Esophagus squamous epithelium (tissue), 5 donors: ENCODE measurements at places on chromosomes 4 and X.
A peak's percentile ranks its signal among the peaks of the same experiment; 100 is the strongest.

GRCh38 chr4:110367156-110367555 is 108.8 kb upstream of the ENPEP start:
- no peaks in the 10 kb centered on the region for H3K4me1 ChIP-seq
- no peaks in the 10 kb centered on the region for H3K27me3 ChIP-seq
- no peak for DNase-seq
- H3K36me3 ChIP-seq, result no peaks in the 10 kb centered on the region

GRCh38 chrX:24498181-24498580 is 33.1 kb downstream of the PDK3 start:
- peaks cover 4% of the 10 kb centered on the region for H3K4me1 ChIP-seq
- H3K27me3 ChIP-seq, result no peaks in the 10 kb centered on the region
- H3K27ac ChIP-seq, result no peak overlapping the region
- no peak for DNase-seq
- no peak overlapping the region for H3K4me3 ChIP-seq

DNA sequence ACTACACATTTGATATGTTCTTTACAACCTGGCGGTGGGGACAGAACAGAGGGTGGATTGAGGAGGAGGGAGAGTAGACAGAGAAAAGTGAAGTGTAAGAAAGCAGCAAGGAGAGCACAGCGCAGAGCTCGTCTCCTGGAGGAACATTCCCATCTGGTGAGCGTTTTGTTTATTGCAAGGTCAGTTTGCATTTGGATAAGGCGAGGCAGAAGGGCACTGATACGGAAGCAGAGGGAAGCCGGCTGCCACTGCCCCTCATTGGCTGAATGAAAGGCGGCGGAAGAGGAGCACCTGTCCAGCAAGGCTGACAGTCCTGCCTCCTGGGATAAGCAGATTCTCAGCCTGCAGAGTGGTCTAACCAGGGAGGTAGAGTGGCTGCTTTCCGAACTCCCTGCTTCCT is 83.2 kb downstream of the GPR143 start:
- no peak overlapping the region for H3K27ac ChIP-seq
- H3K4me3 ChIP-seq, result no peak overlapping the region
- H3K27me3 ChIP-seq, result no peaks in the 10 kb centered on the region
- DNase-seq, result no peak
- H3K36me3 ChIP-seq, result no peaks in the 10 kb centered on the region

DNA sequence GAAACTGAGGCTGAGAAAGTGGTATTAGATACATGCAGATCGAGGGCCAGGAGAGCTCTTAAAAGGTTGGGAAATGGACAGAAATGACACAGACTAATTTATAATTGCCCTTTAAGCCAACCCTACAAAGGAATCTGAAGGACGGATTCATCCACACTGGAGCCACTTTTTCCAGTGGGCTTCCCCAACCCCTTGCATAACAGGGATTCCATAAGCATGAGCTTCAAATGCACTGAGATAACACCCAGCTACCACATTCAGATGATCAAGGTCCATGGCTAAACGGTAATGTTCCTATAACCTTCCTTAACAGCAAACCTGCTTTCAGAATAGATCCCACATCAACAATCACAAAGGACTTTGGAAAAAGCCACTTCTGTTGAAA is 34.2 kb downstream of the PLAC1 start:
- peaks cover 20% of the 10 kb centered on the region for H3K4me1 ChIP-seq
- DNase-seq, result no peak
- H3K4me3 ChIP-seq, result no peak overlapping the region
- H3K36me3 ChIP-seq, result no peaks in the 10 kb centered on the region

DNA sequence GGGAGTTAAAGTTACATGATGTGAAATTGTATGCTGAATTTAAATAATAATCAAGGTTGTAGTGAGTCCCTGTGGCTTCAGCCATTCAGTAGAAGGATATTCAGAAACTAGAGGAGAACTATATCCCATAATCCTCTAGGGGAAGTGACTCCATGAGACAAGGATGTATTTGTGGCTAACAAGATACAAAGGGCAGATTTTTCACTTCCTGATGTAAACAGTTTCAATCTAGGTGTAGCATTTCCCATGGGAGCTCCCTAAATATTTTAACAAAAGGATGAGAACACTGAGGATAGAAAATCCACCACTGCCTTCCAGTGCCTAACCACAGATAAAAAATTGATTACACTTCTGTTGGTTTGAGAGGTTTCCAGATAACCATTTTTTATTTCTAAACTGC is 435.4 kb upstream of the TENM3 start:
- no peaks in the 10 kb centered on the region for H3K27me3 ChIP-seq
- no peaks in the 10 kb centered on the region for H3K4me1 ChIP-seq
- no peak overlapping the region for H3K27ac ChIP-seq

- no peak overlapping the region for H3K27ac ChIP-seq
- H3K27me3 ChIP-seq, result no peaks in the 10 kb centered on the region
- H3K36me3 ChIP-seq, result no peaks in the 10 kb centered on the region
Measured at GRCh38 chr4:146261041-146261440, 46.7 kb downstream of the REELD1 start.

- H3K36me3 ChIP-seq, result no peaks in the 10 kb centered on the region
- H3K27ac ChIP-seq, result no peak overlapping the region
- H3K4me3 ChIP-seq, result no peak overlapping the region
- no peaks in the 10 kb centered on the region for H3K4me1 ChIP-seq
- no peak for DNase-seq
Measured at GRCh38 chr4:2071912-2072867, 13.1 kb downstream of the NAT8L start.

DNA sequence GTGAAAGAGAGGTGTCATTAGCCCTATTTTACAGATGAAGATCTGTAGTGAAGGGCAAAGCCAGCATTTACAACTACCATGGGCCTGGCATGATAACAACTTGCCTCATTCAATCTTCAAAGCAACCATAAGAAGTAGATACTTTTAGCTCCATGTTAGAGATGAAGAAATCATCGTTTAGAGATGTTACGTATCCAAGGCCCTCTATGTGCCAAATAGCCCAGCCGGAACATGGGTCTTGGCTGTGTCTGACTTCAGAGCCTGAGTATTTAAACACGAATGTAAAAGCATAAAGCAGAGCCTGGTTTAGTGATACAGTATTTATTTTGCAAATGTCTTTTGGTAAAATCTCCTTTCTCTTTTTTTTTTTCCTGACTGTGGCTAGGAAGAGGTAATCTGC is 197.1 kb downstream of the RASL11B start:
- no peaks in the 10 kb centered on the region for H3K27me3 ChIP-seq
- H3K36me3 ChIP-seq, result no peaks in the 10 kb centered on the region
- H3K27ac ChIP-seq, result no peak overlapping the region
- no peak overlapping the region for H3K4me3 ChIP-seq

DNA sequence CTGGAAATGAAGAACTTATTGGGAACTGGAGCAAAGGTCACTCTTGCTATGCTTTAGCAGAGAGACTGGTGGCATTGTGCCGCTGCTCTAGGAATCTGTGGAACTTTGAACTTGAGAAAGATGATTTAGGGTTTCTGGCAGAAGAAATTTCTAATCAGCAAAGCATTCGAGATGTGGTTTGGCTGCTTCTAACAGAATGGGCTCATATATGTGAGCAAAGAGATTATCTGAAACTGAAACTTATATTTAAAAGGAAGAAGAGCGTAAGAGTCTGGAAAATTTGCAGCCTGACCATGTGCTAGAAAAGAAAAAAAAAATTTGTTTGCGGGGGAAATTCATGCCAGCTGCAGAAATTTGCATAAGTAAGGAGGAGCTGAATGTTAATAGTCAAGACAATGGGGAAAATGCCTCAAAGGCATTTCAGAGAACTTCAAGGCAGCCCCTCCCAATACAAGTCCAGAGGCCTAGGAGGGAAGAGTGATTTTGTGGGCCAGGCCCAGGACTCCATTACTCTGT is 35.9 kb upstream of the PAPSS1 start:
- no peaks in the 10 kb centered on the region for H3K36me3 ChIP-seq
- no peaks in the 10 kb centered on the region for H3K27me3 ChIP-seq
- DNase-seq, result no peak

- no peak overlapping the region for H3K4me3 ChIP-seq
- DNase-seq, result no peak
- no peaks in the 10 kb centered on the region for H3K27me3 ChIP-seq
- no peaks in the 10 kb centered on the region for H3K4me1 ChIP-seq
- H3K36me3 ChIP-seq, result no peaks in the 10 kb centered on the region
Measured at GRCh38 chrX:49610718-49611310, 12.0 kb downstream of the GAGE1 start.

- no peaks in the 10 kb centered on the region for H3K36me3 ChIP-seq
- no peaks in the 10 kb centered on the region for H3K4me1 ChIP-seq
- no peak overlapping the region for H3K27ac ChIP-seq
- DNase-seq, result no peak
- no peaks in the 10 kb centered on the region for H3K27me3 ChIP-seq
Measured at GRCh38 chrX:108304210-108304609, 134.0 kb downstream of the COL4A6 start.

DNA sequence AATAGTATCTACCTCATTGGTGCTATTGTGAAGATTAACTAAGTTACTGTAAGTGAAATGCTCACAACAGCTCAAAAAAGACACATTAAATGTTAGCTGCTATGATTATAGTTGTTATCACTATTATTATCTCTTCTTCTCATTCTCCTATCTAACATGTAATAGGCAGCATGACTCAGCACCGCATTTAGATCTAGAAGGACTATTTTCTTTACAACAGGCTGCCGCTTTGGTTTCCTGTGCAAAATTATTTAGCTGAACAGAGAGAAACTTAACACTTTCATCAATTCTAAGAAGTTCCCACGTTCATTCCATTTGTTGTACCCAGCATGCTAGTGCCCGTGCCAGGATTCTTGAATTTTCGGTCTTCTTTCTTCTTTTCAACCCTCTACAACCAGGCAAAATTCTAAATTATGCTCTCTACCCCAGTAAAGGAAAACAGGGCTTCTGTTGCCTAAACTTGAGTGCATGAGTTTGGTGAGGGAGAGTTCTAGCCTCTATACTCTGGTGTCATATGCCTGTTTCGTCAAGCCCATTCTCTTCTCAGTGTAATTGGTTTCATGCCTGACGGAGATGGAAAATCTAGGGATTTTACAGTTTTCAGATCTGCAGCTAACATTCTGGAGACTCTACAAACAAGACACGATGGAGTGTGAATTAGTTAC is 378.9 kb downstream of the PPP1R2C start:
- H3K27me3 ChIP-seq, result no peaks in the 10 kb centered on the region
- DNase-seq, result no peak
- no peak overlapping the region for H3K4me3 ChIP-seq
- no peaks in the 10 kb centered on the region for H3K4me1 ChIP-seq

GRCh38 chr4:127080141-127080540 is 552.6 kb upstream of the INTU start:
- H3K4me3 ChIP-seq, result no peak overlapping the region
- DNase-seq, result no peak
- H3K27me3 ChIP-seq, result no peaks in the 10 kb centered on the region
- H3K4me1 ChIP-seq, result no peaks in the 10 kb centered on the region
- H3K27ac ChIP-seq, result no peak overlapping the region

- no peak overlapping the region for H3K4me3 ChIP-seq
- DNase-seq, result no peak
Measured at GRCh38 chr4:56728512-56728911, 47.4 kb upstream of the HOPX start.

- H3K4me3 ChIP-seq, result no peak within 1 kb of the TSS
- H3K27me3 ChIP-seq, result peaks cover 3% of the 10 kb centered on the region
- no peak within 1 kb of the TSS for H3K27ac ChIP-seq
- peaks cover 33% of the 10 kb centered on the region for H3K4me1 ChIP-seq
- H3K36me3 ChIP-seq, result no peaks in the 10 kb centered on the region
- no peak for DNase-seq
Measured at GRCh38 chrX:137033774-137034507, at the start of gene GPR101. GPR101 (minus strand) TSS chrX:137033995; CDS start chrX:137031674, 2,321 bp downstream.

GRCh38 chrX:139213241-139213709 is 317.3 kb upstream of the F9 start:
- H3K27ac ChIP-seq, result no peak overlapping the region
- H3K4me3 ChIP-seq, result no peak overlapping the region
- no peaks in the 10 kb centered on the region for H3K27me3 ChIP-seq

DNA sequence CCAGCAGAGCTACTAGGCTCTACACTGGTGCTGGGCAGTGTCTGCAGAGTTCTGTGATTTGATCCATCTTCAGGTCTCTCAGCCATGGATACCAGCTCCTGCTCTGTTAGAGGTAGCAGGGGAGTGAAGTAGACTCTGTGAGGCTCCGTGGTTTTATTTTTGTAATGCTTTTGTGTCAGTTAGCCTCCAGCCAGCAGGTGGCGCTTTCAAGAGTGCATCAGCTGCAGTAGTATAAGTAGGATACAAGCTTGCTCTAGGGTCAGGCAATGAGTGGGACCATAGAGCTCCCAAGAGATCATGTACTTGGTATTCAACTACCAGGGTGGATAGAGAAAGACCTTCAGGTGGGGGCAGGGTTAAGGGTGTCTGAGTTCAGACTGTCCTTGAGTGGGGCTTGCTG is 362.5 kb upstream of the TRAM1L1 start:
- no peak overlapping the region for H3K4me3 ChIP-seq
- no peaks in the 10 kb centered on the region for H3K4me1 ChIP-seq
- no peaks in the 10 kb centered on the region for H3K27me3 ChIP-seq
- H3K36me3 ChIP-seq, result no peaks in the 10 kb centered on the region

GRCh38 chrX:78139160-78140123 is at the start of gene TAF9B:
TAF9B (minus strand) TSS chrX:78139650; CDS start chrX:78139611, 39 bp downstream.
- no peaks in the 10 kb centered on the region for H3K4me1 ChIP-seq
- peak within 1 kb of the TSS; percentile 83 for H3K27ac ChIP-seq
- DNase-seq, result peak; percentile 20
- peak within 1 kb of the TSS; percentile 67 for H3K4me3 ChIP-seq
- no peaks in the 10 kb centered on the region for H3K36me3 ChIP-seq

GRCh38 chr4:11019451-11020240 is 335.1 kb upstream of the CLNK start:
- H3K4me3 ChIP-seq, result no peak overlapping the region
- H3K36me3 ChIP-seq, result no peaks in the 10 kb centered on the region
- H3K27me3 ChIP-seq, result no peaks in the 10 kb centered on the region
- H3K4me1 ChIP-seq, result no peaks in the 10 kb centered on the region

DNA sequence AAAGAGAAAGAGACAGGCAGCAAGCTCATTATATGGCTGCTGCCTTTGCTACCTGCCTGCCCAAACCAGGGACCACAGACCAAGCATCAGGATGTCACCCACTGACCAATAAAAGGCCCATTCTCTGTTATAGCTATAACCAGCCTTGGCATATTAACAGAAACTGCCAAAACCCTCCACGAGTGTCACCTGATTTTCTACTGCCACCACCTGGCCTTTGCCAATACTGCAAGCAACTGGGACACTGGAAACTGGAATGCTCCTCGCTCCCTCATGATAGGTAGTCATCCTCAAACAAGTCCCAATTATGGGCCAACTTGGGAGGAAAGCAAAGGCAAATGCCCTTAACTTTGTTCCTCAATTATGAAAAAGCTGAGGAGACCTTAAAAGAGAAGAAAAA is 76.0 kb downstream of the SPIN4 start:
- no peak overlapping the region for H3K4me3 ChIP-seq
- H3K4me1 ChIP-seq, result no peaks in the 10 kb centered on the region
- no peaks in the 10 kb centered on the region for H3K36me3 ChIP-seq

DNA sequence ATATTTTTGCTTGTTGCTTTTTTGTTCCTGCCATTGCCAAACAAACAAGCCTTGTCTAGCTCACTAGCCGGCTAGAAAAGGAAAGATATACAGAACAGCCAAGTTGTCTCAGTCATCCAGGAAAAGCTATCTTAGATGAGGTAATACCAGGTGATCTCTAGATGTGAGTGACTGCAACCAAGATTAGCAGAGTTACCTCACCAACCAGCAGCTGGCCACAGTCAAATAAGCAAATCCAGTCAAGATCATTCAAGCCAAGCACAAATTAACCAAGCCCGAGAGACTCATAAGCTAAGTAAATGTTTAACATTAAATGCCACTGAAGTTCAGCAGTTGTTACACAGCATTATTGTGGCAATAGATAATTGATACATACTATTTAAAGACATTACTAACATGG is 108.6 kb downstream of the CENPC start:
- no peaks in the 10 kb centered on the region for H3K4me1 ChIP-seq
- H3K36me3 ChIP-seq, result no peaks in the 10 kb centered on the region
- H3K27ac ChIP-seq, result no peak overlapping the region
- no peak for DNase-seq
- no peak overlapping the region for H3K4me3 ChIP-seq
- no peaks in the 10 kb centered on the region for H3K27me3 ChIP-seq
